ENCODE measurements at places on chromosomes 1 and 21.

DNA sequence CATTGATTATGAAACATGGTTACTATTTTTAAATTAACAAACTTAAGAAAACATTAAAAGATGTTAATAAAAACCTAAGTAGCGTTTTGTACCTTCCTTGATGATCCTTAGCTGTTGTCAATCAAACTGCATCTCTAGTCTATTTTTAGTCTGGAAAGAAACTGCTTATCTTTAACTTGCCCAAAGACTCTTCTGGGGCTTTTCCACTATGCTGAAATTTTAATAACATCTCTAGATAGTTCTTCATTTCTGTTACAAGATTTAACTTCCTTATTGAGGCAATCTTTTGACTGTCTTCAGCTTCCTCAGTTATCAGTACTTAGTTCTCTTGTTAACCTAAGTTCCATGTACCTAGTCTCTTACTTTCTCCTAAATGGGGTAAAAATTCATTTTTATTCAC, 135.9 kb upstream of the HMCN1 start:
- DNase-seq = no peak

DNA sequence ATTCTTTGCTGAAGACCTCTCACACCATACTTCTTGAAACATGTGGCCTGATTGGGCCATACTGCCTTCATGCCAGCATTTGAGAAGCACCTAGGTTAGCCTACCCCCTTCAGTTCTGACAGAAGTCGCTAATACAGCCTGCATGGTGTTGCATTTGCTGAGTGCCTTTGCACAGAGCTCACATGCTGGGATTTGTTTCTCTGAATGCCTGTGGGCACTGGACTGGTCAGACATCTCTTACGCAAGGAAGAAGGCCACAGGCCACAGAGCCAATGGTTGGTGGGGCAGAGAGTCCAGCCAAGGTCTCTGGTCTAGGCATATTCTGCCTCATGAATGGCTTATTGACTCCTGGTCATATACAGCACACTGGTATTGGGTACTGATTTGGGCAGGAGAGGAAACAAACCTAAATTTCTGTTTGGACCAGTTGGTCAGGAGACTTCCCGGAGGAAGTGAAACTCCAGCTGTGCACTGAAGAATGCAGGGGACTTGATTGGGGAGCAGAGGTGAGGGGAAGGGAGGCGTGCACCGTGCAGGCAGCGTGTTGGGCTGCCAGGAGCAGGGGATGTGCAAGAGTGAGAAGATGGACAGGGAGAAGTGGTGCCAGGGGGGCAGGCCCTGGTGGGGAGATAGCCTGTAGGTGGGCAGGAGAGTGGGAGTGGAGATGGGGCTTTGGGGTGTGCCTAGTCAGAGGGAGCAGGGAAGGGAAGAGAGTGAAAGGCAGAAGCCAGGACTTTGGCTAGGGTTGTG, 18.1 kb downstream of the URB2 start:
- no peak for DNase-seq

DNA sequence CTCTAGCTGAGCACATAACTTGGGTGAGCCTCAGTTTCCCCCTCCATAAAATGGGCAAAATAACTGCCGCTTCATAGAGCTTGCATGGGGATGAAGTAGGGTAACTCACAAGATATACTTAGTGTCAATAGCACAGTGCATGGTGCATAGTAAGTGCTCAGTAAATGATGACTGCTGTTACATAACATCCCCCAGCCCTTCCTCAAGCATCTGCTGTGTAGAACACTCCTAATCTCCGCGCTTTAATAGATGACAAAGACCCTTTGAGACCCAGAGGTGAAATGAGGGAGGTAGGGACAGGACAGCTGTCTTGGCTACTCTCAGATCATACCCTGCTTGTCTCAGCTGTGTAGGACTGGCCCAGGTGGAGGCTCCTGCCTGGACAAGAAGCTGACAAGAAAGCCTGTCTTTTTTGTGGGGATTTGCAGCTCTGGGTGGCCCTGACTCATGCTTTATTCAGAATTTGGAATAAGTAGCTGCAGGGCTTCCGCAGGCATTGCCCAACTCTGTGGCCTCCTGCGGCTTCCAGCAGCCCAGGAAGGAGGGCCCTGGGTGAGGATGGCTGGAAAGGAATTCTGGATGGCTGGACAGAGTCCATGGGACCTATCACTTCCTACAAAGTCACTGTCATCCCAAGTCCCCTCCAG, 20.7 kb upstream of the PADI4 start:
- DNase-seq = no peak

- DNase-seq = no peak
These were observed 7.0 kb downstream of the GPR37L1 start for GRCh38 chr1:202129453-202130296.

GRCh38 chr1:181216591-181216994, 128.1 kb downstream of the IER5 start:
- DNase-seq = no peak

DNA sequence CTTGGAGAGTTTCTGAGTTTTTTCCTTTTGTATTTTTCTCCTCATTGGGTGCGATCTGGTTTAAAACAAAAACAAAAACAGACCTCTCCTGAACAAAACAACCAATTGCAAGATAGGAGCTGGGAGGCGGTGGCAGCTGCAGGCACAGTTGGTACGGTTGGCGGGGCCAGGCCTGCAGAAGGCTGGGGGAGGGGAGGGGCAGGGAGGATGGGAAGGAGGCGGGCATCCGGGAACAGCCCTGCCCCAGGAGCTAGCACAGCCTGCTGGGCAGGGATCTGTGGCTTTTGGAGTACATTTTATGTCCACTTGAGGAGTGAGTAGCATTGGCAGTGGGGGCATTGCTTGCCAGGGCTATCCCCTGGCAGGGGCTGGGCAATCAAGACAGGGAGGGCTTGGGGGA, 5.2 kb downstream of the CAPN9 start:
- DNase-seq = no peak

DNA sequence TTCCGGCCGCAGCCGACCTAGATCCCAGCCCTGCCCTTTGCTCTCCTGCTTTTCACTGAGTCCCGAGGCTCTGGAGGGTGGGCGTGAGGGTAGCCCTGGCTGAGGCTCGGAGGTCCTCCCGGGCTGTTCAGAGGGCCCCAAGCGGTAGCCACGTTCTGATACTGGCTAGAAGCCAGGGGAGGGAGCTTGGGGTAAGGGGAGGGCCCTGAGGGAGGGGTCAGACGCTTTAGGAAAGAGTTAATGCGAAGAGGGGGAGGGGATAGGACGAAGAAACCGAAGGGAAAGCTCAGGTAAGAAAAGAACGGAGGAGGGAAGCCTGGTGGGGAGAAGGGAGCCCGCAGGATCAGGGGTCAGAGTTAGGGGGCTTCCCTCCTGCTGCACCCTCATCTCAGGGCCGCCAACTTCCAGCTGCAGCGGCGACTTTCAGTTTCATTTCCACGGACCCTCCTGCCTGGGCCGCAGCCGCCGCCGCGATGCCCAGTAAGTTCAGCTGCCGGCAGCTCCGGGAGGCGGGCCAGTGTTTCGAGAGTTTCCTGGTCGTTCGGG, at the start of gene MOV10:
Gene MOV10 (plus strand): TSS at position 220 of the 546 bp plus-strand sequence. CDS start 254 bp downstream, at position 474.
- peak; percentile 54 for DNase-seq

- no peak for DNase-seq
These were observed 717 bp downstream of the UBIAD1 start for GRCh38 chr1:11273595-11274234.

DNA sequence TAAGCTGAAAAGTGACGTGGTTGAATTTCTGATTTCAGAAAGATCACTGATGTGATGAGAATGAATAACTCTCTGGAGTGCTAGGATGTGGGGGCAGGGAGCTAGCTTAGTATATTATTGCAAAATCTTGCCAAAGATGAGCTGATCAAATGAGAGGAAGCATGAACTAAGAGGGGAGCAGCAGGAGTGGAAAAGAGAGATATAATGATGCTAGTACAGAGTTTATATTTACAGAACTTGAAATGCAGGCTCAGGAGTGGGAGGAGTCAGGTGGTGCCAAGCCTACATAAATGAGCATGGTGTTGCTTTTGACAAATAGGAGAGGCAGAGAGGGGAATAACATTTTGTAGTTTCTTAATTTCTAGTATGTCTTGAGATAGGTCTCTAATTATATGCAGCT, 38.1 kb upstream of the NBL1 start:
- DNase-seq = no peak

DNA sequence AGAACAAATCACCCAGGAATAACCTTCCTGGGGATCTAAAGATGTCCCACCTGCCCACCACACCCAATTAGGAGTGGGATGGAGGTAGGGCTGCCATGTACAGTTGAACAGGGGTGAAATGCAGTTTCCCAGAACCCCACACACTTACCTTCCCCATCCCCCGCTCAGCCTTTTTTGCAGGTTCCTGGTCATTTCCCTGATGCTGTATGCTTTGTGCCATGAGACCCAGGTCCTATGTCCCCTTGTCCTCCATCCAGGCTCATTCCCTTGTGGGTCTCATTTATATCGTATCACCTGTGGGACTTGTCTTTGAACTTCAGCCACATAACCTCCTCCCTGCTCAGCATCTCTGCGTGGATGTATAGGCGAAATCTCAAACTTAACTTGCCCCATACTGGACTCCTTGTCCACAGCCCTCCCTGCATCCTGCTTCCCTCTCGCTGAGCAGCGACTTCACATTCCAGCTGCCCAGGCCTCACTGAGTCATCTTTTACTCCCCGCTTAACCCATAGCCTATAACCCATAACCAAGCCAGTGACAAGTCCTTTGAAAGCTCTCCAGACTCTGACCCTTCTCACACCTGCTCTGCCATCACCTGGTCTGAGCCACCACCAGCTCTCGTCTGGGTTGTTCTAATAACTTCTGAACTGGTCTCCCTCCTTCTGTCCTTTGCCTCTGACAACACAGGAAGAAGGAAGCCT, 4.7 kb downstream of the LDLRAD2 start:
- no peak for DNase-seq

- peak; percentile 80 for DNase-seq
These were observed 55.3 kb downstream of the NME7 start for GRCh38 chr1:169312084-169312954.

DNA sequence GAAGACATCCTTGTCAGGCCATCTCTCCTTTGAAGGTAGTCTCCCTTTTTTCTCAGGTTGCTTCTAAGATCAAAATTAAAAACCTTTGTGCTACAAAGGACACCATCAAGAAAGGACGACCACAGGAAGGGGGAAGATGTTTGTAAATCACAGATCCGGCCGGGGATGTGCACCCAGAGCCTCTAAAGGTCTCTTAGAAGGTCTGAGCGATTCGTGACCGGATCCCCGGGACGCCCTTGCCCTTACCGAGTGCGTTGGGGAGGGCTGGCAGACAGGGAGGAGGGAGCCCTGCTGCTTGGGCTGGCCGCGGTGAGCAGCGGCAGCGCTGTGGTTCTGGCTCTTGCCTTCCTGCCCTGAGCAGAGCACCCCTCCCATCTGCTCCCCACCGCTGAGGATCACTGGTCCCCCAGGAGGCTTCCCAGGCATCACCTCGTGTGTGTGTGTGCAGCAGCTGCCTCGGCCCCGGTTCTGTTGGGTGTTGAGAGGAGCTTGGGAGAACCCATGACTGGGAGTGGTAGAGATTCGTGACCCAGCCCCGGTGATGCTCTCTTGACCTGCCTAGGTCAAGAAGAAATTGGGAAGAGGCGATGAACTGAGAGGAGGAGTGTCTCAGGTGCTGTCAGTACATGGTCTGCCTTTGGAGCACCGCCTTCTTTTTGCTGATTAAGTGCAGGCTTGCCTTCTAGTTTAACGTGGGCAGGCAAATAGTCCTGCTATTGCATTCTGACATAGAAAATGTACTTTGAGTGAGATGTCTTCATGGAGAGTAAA, 34.5 kb downstream of the AGPAT3 start:
- no peak for DNase-seq

GRCh38 chr21:44920694-44921604, at the start of gene ITGB2:
Gene ITGB2, minus strand, starts transcription at chr21:44920899. Its CDS starts 10,117 bp downstream, at chr21:44910782.
- DNase-seq = peak; percentile 67

DNA sequence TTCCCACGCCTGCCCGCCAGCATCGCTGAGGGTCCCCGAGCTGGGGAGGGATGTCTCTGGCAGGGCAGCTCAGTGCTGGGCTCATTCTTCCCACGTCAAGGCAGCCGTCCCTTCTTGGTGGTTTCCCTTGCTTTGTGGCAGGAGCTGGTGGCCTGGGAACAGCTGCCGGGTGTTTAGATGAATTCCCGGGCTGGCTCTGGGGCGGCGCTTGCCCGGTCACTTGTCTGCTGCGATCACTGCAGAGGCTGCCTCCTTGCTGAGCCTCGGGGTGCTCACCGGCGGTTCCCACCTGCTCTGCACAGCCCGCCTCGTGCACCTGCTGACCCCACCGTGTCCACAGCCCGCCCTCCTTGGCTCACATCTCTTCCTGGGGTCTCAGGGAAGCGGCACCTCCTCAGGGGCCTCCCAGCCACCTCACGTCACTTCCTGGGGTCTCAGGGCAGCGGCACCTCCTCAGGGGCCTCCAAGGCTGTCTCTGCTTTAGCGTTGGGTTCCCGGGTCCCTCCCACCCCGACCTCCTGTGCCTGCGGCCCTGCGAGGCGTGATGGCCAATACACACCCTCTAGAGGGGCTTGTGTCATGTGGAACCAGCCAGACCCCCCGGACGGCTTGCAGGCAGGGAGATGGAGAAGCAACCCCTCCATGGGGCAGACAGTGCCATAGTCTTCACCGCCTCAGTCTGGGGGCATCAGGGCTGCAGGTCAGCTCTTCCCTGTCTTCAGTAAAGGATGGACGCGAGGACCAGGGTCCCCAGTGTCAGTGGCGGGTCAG, 13.5 kb downstream of the COL18A1 start:
- DNase-seq = no peak

DNA sequence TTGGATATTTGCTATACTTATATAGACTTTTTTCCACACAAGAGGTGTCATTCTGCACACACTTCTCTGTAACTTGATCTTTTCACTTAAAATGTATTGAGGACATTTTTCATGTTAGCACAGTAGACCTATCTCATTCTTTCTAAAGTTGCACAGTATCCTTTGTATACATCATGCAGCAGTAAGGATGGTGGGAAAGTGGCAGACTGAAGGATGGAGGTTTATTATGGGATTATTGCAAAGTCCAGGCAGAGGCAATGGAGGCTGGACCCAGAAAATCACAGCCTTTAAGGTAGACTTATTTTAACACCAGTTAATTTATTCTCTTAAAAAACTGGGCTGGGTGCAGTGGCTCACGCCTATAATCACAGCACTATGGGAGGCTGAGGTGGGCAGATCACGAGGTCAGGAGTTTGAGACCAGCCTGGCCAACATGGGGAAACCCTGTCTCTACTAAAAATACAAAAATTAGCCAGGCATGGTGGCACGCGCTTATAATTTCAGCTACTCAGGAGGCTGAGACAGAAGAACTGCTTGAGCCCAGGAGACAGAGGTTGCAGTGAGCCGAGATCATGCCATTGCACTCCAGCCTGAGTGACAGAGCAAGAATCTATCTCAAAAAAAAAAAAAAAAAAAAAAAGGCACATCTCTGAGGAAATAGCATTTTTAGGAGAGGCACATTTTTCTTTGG, 25.8 kb downstream of the SLAMF1 start:
- no peak for DNase-seq

- peak; percentile 5 for DNase-seq
These were observed 292.2 kb downstream of the SMYD3 start for GRCh38 chr1:246214708-246215509.

GRCh38 chr1:231420299-231420958, 1.7 kb downstream of the EGLN1 start:
- no peak for DNase-seq

- DNase-seq = no peak
These were observed 422.7 kb downstream of the DISC1 start for GRCh38 chr1:232049335-232049734.

- DNase-seq = no peak
These were observed 360.1 kb downstream of the SMYD3 start for GRCh38 chr1:246146804-246147523.

Measured in T-helper 2 cell treated with Interferon-gamma antibody and Interleukin-4, amounts not matched to agents 5 μg/mL and 100 μg/mL, for 36 hours (primary cell).